SJCRH30 (cell line): ENCODE measurements at places on chromosomes 1 and 21.

- no peaks in the 10 kb centered on the region for H3K27me3 ChIP-seq
- DNase-seq, result peak; percentile 54
- H3K36me3 ChIP-seq, result no peaks in the 10 kb centered on the region
- H3K4me3 ChIP-seq, result peak overlapping the region; percentile 2; the same call in 1 of the 2 replicates
- H3K4me1 ChIP-seq, result peaks cover 34% of the 10 kb centered on the region
- H3K27ac ChIP-seq, result peak overlapping the region; percentile 51
Observed at GRCh38 chr1:64092851-64093371, 110.5 kb upstream of the UBE2U start.

GRCh38 chr1:97630948-97631347 lies 289.9 kb downstream of the DPYD start:
- H3K4me3 ChIP-seq, result no peak overlapping the region
- peaks cover 7% of the 10 kb centered on the region; the same call in 1 of the 2 replicates for H3K4me1 ChIP-seq
- H3K36me3 ChIP-seq, result no peaks in the 10 kb centered on the region
- H3K27me3 ChIP-seq, result no peaks in the 10 kb centered on the region
- peak; percentile 21 for DNase-seq

DNA sequence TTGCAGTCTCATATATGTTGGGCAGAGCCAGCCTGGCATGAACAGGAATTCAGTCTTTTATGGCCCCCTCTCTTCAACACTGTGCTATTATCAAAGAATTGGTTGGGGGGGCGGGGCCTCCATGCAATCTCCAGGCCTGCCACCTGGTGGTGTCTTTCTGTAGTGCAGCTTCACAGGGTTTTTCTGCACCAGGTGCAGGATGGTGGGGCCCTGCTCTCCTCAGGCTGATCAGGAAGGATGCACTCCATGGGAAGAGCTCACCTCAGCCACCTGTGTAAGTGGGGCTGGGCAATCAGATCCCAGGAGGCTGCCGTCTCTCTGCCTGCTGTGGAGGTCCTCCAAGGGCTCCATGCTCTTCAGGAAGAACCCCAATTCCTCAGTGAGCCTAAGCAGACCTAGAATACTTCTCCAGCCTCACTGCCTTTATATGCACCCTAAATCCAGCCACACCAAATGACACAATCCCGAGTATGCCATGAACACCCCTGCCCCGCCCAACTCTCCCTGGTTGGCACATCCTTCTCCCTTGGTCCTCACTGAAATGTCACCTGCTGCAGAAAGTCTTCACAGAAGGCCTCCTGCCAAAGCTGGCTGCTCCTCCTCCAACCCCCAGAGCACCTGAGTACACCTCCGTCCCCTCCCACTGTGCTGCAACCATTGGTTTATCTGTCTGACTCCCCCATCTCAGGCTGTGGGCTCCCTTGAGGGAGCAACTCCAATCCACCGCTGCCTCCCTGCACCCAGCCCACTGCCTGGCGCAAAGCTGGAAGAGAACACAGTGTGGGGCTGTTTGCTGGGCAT lies 16.5 kb downstream of the STK40 start:
- H3K4me1 ChIP-seq, result peaks cover 23% of the 10 kb centered on the region
- no peak overlapping the region for H3K4me3 ChIP-seq
- DNase-seq, result peak; percentile 75
- H3K36me3 ChIP-seq, result no peaks in the 10 kb centered on the region
- no peaks in the 10 kb centered on the region for H3K27me3 ChIP-seq

GRCh38 chr1:227762231-227762911 lies 27.1 kb downstream of the SNAP47 start:
- H3K27ac ChIP-seq, result no peak overlapping the region
- no peaks in the 10 kb centered on the region for H3K27me3 ChIP-seq
- peaks cover 43% of the 10 kb centered on the region for H3K4me1 ChIP-seq
- H3K4me3 ChIP-seq, result no peak overlapping the region

DNA sequence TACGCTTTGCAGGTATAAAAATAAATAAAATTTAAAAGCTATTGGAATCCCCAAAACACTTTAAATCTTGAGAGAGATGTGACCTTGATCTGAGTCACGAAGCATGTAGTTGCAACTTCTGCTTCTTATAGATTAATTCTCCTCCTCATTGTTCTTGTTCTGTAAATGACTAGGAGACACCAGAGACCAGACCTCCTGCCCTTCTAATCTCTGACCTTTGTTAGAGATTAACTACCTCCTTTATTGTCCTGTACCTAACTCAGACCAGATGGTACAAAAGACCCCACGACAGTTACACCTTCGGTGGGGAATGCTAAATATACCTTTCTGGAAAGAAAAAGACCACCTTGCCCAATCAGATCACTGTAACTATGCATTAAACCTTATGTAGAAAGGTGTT lies 76.9 kb upstream of the NEK2 start:
- no peak overlapping the region for H3K4me3 ChIP-seq
- H3K36me3 ChIP-seq, result peaks cover 14% of the 10 kb centered on the region
- H3K27ac ChIP-seq, result no peak overlapping the region
- no peaks in the 10 kb centered on the region for H3K27me3 ChIP-seq
- no peak for DNase-seq
- peaks cover 4% of the 10 kb centered on the region; the same call in 1 of the 2 replicates for H3K4me1 ChIP-seq

DNA sequence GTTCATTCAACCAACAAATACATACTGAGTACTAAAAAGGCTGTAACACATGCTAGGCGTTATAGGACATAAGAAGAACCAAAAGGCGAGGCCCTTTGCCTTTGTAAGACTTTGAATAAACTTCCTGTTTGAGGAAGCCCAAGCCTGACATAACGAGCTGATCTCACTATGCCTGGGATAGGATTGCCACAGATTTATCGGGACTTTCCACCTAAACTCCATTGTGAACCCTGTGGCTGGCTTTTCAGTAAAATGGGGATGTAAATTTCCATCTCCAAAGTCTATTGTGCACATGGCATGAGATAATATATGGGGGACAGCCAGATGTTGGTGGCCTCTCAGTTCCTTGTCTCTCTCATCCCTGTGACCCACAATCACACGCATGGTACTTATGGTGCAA lies 41.9 kb downstream of the LMO4 start:
- no peaks in the 10 kb centered on the region for H3K27me3 ChIP-seq
- no peaks in the 10 kb centered on the region for H3K4me1 ChIP-seq
- no peak overlapping the region for H3K4me3 ChIP-seq
- no peak for DNase-seq
- no peaks in the 10 kb centered on the region for H3K36me3 ChIP-seq

DNA sequence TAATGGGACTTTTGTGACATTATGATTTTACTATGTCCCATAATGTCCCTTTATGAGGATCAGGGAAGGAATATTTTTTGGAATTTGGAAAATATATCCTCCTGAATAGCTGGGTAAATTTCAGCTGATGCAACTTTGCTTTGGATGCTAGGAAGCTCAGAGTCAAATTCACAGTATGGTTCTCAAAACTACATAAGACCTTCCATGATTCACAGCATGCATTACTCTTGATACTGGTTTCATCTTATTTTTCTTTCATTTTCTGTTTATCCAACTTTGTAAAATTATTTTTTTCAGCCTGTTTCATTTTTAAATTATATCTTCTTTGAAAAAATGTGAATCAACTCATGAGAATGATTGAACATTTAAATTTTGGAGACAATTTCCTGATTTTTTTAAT lies 160.2 kb downstream of the ATP6V1G3 start:
- H3K36me3 ChIP-seq, result no peaks in the 10 kb centered on the region
- no peaks in the 10 kb centered on the region for H3K27me3 ChIP-seq
- no peak overlapping the region for H3K4me3 ChIP-seq

DNA sequence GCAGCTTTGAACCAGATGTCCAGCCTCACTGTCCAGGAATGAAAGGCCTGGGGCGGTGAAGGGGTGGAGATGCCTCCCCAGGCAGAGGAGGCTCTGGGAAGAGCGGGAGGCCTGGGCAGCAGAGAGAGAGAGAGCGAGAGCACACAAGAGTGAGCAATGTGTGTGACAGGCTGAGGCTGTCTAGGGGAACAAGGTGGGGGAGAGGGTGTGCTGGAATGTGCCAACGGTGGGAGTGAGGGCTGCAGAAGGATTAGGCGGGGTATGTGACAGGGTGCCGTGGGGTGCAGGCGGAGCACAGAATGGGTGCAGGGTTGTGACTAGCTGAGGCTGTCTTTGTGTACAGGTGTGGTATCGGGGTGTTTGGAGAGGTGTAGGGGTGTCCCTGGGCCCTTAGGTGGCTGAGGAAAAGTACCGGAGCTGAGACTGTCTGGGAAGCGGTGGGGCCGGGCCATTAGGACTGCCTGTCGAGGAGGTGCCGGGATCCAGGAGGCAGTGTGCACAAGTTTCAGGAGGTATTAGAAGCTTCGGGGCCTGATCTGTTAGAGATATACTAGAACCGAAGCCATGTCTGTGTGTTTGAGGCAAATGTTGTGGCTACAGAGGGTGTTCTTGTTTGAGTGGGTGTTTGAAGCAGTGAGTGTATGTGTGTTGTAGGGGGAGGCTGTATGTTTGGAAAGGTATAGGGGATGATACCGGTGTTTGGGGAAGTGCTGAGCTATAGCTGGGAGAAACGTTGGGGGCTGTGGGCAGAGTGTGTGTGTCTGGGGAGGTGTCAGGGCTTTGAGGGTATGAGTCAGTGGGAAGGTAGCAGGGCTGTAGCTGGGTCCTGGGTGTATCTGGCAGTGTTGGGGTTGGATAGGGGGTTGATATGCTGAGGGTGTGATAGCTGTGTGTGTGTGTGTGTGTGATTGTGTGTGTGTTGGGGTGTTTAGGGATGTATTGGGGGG lies 9.1 kb downstream of the AHDC1 start:
- H3K27me3 ChIP-seq, result no peaks in the 10 kb centered on the region
- H3K4me1 ChIP-seq, result peaks cover 97% of the 10 kb centered on the region
- peaks cover 26% of the 10 kb centered on the region for H3K36me3 ChIP-seq
- H3K4me3 ChIP-seq, result no peak overlapping the region
- DNase-seq, result peak; percentile 32
